ENCODE measurements at places on chromosomes 7 and 10.

DNA sequence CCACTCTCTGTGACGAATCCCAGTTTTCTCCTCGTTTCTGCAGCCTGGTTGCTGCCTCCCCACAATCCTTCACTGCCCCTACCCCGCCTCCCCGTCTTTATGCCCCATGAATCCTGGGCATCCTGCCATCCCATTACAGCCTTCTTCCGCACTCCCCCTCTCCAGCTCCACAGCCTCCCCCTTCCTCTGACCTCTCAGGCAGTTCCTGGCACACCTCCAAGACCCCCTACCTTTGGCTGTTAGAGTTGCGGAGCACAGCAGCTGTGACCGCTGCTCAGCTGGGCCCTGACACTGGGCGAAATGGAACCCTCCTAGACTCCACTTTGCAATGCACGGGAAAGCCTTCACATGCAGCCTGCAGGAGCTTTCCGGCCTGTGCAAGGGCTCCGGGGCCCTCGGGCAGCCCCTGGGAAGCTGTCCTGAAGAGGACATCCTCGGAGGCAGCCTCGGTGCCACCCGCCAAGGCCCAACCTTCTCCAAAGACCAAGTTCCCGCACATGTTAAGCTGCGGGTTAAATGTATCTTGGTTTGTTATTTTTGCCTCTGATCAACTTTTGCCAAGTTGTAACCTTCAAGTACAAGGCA is 400.7 kb upstream of the MKI67 start:
- no peak for DNase-seq

DNA sequence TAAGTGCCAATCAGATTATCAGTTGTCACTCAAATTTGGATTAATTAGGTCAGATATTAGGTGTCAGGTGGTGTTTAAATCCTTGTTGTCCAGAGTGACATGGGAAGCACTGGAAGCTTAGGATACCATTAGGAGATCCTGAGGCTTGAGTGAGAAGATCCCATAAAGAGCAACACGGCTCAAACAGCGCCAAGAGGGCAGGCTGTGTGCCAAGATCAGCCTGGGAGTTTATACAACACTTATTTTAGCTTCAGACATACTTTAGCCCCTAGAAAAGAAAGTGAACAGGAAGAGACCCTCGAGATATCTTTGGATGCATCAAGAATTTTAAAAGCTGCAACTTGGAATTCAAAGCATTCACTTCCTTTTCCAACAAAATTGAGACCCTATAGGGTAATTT is 14.2 kb upstream of the ACTA2 start:
- no peak for DNase-seq

GRCh38 chr7:5343884-5344283 is 61.1 kb downstream of the SLC29A4 start:
- no peak for DNase-seq

GRCh38 chr7:73954181-73954580 is 73.8 kb upstream of the ELN start:
- no peak for DNase-seq

DNA sequence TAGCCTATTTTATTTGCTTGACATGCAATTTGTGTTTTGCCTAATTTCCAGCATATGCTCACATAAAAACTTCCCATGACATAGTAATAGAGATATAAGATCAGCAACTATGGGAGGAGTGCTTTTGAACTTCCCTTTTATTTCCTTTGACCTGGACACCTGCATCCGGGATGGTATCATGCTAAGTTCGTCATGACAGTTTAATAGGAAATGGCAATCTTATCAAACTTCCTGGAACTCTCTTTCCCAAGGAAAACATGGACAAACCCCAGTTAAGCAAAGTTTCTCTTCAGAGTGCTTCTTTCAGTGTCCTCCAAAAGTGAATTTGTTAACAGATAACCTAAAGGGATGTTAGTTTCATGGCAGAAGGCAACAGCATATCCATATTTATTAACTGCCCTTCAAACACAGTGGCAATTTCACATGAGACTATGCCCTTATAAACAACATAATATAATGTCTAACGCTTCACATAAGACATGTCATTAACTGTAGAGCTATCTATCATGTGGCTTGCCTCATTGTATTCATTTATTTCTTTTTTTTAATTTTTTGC is 474.7 kb upstream of the SEMA3A start:
- DNase-seq: no peak

DNA sequence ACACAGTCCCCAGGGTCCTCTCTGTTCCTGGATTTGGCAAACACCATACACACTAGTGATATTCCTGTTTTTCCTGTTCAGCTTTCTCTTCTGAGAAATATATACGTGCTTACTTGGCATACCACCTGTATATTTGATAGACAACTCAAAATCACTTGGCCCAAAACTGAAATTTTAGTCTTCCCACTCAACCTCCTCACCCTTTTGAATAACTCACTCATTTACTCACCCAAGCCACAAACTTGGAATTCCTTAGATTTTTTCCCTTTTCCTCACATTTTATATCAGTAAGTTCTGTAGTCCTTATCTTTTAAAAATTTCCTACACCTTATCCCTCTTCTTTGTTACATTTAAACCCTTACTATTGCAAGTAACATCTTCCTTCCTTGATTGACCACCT is 143.4 kb downstream of the PPP1R3A start:
- DNase-seq: no peak

DNA sequence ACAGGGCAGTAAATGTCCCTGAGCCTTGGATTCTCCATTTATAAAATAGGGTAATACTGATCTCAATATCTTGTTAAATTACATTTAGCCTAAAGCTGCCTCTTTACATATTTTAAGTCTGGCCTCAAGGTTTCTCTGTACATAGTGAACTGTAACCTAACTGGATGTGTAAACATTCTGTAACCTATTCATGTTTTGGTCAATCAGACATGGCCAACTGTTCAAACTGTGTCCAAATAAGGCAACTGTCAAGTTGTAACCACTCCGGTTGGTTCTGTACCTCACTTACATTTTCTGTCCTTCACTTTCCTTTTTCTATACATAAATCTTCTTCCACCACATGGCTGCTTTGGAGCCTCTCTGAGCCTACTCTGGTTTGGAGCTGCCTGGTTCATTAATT is 107.1 kb upstream of the ITGB1 start:
- no peak for DNase-seq

- DNase-seq: no peak
Observed at GRCh38 chr10:98272245-98272644, 4.3 kb upstream of the LOXL4 start.

- DNase-seq: no peak
Observed at GRCh38 chr10:45558425-45558824, 114.1 kb downstream of the ZFAND4 start.

DNA sequence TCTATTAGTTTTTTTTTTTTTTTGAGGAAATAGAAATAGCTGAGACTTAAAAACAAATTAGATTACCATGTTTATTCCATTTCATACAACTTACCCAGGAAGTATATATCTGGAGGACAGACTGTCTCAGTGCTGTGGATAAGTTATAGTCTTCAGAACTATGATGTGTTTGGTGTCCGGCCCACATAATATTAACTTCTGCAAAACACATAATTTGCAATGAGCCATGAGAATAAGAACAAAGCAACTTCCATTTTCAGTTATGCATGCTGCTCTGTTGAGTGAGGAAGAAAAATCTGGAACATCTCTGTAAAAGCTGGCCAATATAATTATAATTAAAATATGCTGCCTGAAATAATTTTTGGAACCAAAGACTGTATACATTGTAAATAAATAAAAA is 130.9 kb downstream of the AGMO start:
- DNase-seq: no peak

- DNase-seq: no peak
Observed at GRCh38 chr10:32955790-32956189, 2.2 kb downstream of the ITGB1 start.

DNA sequence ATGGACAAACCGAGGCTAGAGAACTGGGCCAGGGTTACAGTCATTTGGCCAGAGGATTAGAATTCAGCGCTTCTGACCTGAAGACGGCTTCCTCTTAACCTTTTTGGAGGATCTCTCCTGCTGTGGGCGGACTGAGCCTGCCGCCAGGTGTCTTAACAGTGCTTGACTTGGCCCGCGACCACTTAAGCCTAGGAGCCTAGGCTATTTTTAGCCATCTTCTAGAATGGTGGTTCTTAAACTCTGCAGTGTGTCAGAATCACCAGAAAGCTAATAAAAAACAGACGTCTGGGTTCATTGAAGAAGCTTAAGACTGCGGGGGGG is 722 bp downstream of the MDH2 start:
- no peak for DNase-seq

GRCh38 chr7:3455806-3456595 is 154.9 kb downstream of the SDK1 start:
- DNase-seq: no peak

All from stimulated activated CD4-positive, alpha-beta T cell treated with anti-CD3 and anti-CD28 coated beads, Interleukin-12 subunit alpha, Interleukin-12 subunit beta, amount 100 ng/mL, for 24 hours (primary cell).